ENCODE measurements at places on chromosomes 3 and 15. TPM values are rescaled to one million over a fixed set of nuclear protein-coding genes. Genes with fewer than 3 reads are reported as not detected.

GRCh38 chr3:40996382-40996781 is 202.9 kb upstream of the CTNNB1 start:
- DNase-seq = no peak

The WDR76 gene
- total RNA-seq = 41.3 TPM

DNA sequence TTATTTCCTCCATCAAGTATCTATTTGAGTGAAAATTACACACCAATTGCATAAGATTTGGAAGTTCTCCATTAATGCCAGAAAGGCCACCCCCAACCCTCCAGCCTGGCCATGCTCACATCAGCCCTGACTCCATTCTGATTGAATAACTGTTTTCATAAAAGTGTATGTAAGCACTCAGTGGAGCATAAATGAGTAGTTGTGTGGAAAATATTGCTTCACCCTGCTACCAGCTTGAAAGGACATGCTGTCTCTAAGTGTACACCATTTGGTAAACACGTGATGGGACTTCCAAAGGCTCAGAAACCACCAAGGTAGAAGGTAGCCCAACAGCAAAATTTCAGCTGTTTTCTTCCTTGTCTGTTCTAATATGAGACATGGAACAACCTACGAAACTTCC is 393.8 kb downstream of the ZNF385D start:
- no peak for DNase-seq

The SAMD7 gene
- not detected for total RNA-seq

DNA sequence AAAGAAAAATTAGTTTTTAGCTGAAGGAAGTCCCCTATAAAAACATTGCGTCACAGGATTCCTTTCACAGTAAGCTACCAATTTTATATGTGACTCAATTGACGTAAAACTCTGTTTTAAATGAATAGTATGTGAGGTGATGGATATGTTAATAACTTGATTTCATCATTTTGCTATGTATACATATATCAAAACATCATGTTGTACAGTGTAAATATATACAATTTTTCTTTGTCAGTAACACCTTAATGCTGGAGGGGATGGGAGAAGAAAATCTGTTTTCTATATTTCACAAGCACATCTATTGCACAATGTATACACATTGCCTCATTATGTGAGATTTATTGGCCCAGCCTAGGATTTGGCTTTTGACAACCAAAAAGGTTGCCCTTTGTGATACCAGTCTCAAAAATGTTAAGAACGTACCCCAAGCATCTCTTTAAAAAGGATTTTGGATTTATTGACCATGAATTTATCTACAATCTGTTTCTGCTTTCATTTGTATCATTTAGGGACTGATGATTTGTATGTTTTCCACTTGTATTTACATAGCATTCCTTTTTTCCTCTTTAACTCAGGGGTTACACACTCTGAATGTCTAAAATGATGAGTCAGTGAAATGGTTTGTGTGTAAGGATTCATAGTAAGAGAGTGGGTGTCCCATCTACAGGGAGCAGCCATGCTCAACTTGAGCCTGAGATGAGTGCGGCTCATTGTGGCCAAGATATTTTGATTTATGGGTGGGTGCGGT is 62.6 kb downstream of the CRTC3 start:
- DNase-seq = no peak

- no peak for DNase-seq
These were observed 53.9 kb upstream of the ACKR4 start for GRCh38 chr3:132543011-132543739.

GRCh38 chr3:10194328-10195071 is 29.8 kb downstream of the IRAK2 start:
- no peak for DNase-seq

- DNase-seq = peak; percentile 23
These were observed 1.3 kb upstream of the HACD2 start for GRCh38 chr3:123586131-123586530.

The TFG gene
- total RNA-seq = 91.3 TPM

- no peak for DNase-seq
These were observed 633.6 kb upstream of the UBE2E2 start for GRCh38 chr3:22569570-22569969.

GRCh38 chr3:105598042-105598796 is 231.5 kb downstream of the ALCAM start:
- no peak for DNase-seq

GRCh38 chr15:73303636-73304035 is 65.1 kb downstream of the HCN4 start:
- DNase-seq = no peak

The B3GALNT1 gene
- total RNA-seq = 27.1 TPM

DNA sequence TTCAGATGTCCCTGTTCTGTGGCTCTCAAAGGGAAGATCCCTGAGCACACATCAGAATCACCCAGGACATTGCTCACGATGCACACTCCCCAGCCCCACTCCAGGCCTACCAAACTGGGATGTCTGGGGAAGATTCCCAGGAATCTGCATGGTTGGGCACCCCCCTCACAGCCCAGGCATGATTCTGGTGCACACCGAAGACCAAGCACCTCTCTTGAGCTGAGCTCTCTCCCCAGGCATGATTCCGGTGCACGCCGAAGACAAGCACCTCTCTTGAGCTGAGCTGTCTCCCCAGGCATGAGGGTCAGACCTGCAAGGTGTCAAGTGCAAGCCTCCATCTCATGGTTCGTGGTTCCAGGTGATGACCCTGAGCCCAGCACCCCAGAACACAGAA is 112.2 kb upstream of the MEF2A start:
- no peak for DNase-seq

GRCh38 chr3:18207226-18207625 is 217.9 kb downstream of the SATB1 start:
- no peak for DNase-seq

DNA sequence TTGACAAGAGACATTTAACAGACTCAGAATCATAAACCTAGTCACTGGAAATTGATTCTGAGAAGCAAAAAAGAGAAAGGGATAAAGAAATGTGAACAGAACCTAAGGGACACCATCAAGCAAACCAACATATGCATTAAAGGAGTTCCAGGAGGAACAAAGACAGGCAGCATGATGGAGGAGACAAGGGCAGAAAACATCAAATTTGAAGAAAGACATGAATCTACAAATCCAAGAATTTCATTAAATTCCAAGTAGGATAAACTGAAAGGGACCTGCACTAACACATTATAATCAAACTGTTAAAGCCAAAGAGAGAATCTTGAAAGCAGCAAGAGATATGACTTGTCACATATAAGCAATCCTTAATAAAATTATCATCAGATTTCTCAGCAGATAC is 122.3 kb downstream of the STT3B start:
- no peak for DNase-seq

GRCh38 chr3:12553921-12554391 is 2.9 kb upstream of the MKRN2 start:
- DNase-seq = no peak

DNA sequence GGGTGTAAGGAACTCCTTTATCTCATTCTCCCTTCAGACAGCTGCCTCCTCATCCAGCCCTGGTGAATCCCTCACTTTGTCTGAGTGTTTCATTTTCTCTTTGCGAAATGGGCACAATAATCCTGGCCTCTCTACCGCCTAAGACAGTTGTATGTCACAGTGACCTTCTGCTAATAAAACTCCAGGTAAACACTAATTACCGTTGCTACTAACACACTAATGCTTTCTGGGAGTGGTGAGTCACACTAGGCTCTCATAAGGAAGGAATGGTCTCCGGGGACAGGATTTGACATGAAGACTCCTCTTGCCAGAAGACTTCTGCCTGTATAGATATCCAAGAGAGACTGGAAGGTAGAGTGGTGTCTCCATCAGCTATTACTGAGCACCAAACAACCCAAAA is 71.7 kb upstream of the SNRK start:
- DNase-seq = no peak

DNA sequence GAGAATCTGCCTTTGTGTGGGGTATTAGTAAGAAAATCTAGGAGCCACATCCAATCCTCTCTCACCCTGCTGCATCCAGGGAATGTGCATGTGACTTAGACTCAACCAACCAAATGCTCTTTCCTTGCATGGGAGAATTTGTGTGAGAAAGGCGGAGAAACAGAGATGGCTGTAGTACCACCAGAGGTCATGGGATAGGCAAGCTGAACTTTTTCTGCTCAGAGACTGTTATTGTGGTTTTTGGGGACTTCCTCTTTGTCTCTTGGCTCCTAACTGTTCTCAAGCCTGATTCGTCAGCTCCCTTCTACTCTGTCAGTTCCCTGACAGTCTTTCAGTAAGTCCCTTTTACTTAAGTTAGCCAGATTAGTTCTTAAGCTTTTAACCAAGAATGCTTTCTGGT is 2.6 kb upstream of the ZSCAN2 start:
- DNase-seq = no peak

The BCHE gene
- total RNA-seq = 52.9 TPM

DNA sequence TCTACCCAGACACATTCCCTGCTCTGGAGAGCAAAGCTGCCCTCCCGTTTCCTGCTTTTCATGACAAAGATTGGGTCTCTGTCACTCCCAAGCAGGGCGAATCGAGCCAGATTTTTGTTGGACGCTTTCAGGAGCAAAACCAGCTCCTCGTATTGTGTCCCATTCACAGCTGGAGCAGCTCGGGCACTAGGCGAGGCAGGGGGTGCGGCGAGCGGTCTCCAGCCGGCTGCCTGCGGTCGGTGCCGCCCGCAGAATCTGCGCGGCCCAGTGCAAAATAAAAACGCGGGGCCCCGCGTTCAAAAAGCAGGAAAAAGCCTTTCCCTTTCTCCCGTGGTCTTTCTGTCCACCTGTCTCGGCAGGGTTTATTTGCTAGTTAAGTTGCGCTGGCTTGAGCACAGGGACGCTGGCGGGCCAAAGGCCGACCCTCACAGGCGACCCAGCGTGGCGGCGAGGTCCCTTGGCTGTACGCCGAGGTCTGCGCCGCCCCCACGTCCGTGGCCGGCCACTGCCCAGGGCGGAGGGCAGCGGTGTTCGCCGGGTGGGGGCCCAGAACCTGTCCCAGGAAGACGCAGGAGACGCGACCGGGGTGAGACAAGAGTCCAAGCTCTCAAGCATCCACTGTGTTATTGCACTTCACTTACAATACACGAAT is 71.2 kb downstream of the CYP19A1 start:
- peak; percentile 15 for DNase-seq

The DLEC1 gene
- total RNA-seq = 1.1 TPM

The C2CD4A gene
- not detected for total RNA-seq

DNA sequence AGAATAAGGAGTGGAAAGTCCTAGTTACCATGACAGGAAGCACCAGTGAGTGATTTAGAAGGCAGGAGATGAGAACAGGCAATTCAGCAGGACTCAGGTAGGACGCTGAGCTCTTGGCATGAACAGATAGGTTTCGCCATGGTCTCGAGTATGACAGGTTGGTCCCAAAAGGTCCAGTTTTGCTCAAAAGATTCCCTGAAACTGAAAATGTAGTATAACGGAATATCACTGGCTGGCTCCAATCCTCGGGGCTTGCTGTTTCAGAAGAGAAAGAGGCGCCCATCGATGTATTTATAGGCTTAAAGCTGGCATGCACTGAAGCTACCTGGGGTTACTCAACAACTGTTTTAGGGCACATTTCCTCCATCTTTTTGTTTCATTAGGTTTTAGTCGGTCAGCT is 59.2 kb downstream of the SRGAP3 start:
- DNase-seq = no peak

DNA sequence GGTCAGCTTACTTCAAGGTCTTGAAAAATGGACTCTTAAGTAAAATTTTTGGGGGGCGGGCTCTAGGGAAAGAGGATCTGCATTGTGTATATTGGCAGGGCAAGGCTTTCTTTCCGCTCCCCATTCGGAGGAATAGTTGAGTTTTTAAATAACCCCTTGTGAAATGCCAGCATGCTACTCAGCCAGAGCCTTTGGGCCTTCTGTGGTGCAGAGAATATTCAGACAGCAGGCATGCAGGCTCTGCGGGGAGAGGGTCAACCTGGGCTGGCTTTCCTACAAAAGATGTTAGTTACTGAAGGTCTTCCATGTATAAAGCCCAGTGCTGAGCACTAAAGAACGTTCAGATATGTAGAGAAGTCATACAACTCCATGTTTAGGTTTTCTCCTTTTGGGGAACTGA is 40.6 kb downstream of the ADAMTSL3 start:
- no peak for DNase-seq

GRCh38 chr15:51731549-51732267 is 5.7 kb downstream of the LYSMD2 start:
- DNase-seq = no peak

The MRPS22 gene
- total RNA-seq = 46.0 TPM

The KNG1 gene
- total RNA-seq = not detected

DNA sequence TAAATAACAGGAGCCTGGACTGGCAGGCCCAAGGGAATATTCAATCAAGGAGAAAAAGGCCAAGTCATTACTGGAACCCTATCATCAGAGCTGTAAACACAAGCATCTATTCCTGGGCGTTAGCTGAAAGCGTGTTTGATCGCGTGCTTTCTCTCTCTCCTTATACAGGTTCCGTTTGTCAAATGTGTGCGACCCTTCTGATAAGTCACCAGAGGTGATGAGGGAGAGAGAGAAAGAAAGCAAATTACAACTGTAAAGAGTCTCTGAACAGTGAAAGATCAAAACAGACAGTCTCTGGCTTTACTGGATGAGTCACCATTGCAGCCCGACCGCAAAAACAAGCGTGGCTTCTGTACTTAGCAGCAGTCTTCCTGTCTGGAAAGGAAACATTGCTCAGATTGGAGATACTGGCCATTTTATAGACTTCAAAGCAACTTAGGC is 39.5 kb upstream of the TPRG1 start:
- DNase-seq = no peak

DNA sequence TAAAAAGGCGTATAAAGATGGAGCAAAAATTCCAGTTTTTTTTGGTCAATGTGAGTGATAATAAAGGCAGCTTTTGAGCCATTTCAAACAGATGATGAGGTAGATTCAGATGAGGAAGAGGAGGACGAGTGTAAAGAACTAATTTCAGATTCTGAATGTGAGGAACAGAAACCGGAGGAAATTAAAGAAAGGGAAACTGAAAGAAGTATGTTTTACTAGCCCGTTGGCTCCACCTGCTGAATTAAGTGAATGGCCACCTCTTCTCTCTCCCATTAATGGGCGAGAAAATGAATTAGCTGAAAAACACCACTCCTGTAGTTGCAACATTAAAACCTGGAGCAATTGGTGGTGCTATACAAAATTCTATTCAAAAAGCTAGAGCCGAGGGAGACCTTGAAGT is 55.4 kb downstream of the CYP19A1 start:
- DNase-seq = no peak

- DNase-seq = peak; percentile 19
These were observed 25.2 kb downstream of the NIPA1 start for GRCh38 chr15:22811640-22812039.

The TNNC1 gene
- total RNA-seq = 0.45 TPM

The PSTPIP1 gene
- 1.5 TPM for total RNA-seq

DNA sequence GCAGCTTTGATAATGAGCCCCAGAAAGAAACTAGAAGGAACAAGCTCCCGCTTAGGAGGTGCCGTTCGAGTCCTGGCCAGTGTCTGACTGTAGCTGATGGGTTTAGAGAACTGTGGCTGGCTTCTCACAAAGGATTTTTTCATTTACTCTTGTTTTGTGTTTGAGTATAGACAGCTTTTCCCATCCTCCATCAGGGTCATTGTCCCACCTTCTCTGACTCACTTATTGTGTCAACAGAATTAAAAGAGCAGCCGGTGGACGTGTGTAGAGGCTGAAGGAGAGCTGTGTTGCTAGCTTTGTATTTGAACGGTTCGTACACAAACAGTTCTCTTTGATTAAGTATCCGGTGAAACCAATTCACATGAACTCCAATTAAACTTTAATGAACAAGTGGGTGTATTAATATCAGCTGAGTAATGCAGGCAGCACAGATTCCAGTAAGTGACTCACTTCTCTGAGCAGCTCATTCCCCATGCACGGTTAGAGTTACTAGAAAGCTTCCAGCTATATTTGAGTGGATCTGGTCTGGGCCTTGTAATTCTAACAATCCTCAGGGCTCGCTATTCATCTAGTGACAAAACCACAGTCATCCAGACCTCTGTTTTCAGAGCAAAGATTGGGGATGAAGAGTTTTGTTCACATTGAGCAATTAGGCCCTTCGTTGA is 141.0 kb downstream of the LPP start:
- DNase-seq = no peak

The CCNB2 gene
- 99.2 TPM for total RNA-seq

All from neural crest cell (in vitro differentiated cells).